ENCODE measurements at places on chromosomes 11 and 22.
A peak's percentile ranks its signal among the peaks of the same experiment; 100 is the strongest.

DNA sequence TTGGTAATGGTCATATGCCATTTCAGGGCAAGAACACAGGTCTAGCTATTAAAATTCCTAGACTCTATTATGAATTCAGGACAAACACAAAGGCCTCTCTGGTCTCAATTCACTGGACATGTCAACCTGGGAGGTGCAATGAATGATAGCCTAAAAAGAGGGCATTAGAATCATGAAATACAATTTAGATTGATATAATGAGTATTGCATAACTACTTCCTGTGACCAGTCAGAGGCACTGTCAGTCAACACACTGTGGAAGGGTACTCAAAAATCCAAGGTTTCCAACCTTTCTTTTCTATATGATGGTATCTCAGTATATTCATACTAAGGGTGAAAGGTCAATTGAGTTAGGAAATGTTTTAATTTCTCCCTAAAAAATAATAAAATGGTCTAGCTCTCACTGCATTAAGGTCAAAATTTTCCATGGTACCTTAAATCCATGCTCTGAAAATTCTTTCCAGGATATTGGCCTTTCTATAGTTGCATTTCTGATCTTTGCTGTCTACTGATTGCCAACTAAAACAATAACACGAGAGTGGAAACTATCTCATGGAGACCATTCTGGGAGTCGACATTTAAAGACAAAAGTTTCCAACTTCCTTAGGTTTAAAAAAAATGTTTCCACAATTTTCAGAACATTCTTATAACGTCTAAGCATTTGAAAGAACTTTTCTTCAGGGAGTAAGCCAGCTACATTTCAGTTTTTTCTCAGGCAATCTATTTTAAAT, 81.7 kb upstream of the APOA1 start:
- no peak for DNase-seq

GRCh38 chr11:114316980-114317786, 21.0 kb downstream of the NNMT start:
- no peak for DNase-seq

GRCh38 chr11:113578033-113578380, 102.8 kb upstream of the DRD2 start:
- DNase-seq: no peak

DNA sequence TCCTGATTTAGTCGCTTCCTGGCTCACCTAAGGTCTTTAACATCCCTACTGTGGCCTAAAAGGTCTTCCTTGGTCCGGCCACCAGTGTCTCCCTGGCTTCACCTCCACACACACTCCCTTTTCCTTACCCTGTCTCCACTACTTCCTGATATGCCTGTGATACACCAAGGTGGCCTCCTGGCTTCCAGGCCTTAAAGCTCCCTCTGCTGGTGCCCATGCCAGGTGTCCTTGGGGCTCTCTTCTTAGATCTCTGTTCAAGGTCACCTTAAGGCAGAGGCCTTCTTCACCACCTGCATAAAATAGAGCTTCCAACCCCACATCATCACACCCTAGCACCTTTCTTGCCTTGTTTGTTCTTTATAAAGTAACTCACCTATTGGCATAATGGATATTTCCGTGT, 787.7 kb downstream of the NTM start:
- peak; percentile 2 for DNase-seq

- no peak for DNase-seq
Measured at GRCh38 chr11:120385655-120386054, 49.4 kb downstream of the ARHGEF12 start.

GRCh38 chr11:109853156-109853776, 239.9 kb upstream of the ZC3H12C start:
- peak; percentile 64 for DNase-seq

- DNase-seq: no peak
Measured at GRCh38 chr22:25833676-25834075, 91.7 kb downstream of the MYO18B start.

Data from erythroblast (primary cell).